ENCODE measurements at places on chromosomes 3 and 15. TPM values are rescaled to one million over a fixed set of nuclear protein-coding genes. Genes with fewer than 3 reads are reported as not detected.

GRCh38 chr15:25391971-25392721, 46.7 kb downstream of the UBE3A start:
- no peak for DNase-seq

GRCh38 chr3:177676148-177676547, 478.9 kb upstream of the TBL1XR1 start:
- no peak for DNase-seq

DNA sequence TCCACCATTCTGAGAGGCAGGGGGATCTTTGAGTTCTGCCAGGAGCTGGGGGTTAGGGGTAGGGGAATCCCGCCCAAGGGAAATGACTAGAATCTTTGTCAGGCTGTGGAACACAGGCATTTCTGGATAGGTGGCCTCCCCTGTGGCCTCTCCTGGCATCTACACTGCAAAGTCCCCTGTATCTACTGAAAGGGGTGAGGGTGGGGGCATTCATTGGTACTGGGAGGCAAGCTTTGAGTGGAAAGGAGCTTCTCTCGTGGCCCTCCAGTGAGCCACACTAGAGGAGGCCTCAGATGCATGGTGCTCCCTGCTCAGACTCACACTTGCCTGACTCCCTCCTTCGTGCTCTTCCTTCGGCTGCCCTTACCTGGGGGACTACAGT, 59.9 kb downstream of the CCNL1 start:
- DNase-seq = no peak

CCR1 gene
- 4.8 TPM for total RNA-seq

Measured in mucosa of gallbladder (tissue), 1 donor.